Kasumi-1 (cell line): ENCODE measurements at places on chromosomes 7 and 10.
A peak's percentile ranks its signal among the peaks of the same experiment; 100 is the strongest.

GRCh38 chr10:69449841-69450240 is 1.4 kb upstream of the TSPAN15 start:
- peak; percentile 83 for DNase-seq

DNA sequence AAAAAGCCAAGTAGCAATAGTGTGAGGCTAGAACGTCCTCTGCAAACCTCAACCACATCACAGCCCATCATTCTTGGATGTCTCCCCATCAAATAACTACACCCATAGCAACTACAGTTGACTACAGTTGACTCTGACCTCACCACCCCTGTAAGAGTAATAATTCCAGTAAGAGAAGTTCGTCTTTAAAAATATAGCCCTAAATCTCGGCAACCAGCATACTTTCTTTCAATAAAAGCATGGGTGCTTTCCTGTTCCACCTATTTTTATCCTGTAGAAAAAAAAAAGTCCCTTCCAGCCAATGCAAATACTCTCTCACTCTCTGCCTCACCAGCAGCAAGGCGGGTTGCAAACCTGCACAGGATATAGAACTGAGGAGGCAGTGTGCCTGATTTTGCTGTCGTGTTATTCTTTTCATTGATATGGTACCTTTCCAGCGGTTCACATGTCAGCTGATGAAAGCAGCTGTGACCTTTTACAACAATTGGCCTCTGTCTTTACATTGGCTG is 187.5 kb upstream of the NFE2L3 start:
- no peak for DNase-seq

DNA sequence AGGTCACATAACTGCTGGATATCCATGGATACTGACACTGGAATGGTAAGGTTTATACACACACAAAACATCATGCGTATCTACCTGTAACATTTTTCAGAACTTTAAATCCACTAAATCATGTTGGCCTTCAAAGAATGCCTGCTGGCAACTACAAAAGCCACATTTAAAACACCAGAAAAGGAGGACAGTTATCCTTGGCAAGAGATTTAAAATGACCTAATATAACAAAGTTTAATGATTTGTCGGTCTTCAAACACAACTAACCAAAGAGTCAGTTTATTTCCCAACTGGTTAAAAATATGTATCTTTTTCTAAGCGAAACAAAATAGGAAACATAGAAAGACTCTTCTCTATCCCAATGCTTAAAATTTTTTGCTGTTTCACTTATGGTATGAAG is 24.0 kb downstream of the WAPL start:
- no peak for DNase-seq

DNA sequence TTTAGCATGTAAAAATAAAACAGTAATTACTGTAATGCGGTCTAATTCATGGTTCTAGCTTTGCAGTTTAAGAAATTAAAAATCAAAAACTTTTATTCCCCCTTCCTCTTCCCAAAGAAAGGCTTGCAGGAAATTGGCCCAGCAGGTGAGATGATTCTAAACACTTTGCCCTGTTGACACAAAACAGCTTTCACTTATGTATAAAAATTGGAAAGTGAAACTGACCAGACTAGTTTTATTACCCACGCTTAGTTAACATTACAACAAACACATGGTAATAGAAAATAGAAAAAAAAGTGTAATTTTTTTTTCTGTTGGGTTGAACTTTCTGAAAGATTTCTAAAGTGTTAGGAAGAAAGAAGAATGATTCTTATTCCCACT is 1.2 kb upstream of the CCDC6 start:
- no peak for DNase-seq

DNA sequence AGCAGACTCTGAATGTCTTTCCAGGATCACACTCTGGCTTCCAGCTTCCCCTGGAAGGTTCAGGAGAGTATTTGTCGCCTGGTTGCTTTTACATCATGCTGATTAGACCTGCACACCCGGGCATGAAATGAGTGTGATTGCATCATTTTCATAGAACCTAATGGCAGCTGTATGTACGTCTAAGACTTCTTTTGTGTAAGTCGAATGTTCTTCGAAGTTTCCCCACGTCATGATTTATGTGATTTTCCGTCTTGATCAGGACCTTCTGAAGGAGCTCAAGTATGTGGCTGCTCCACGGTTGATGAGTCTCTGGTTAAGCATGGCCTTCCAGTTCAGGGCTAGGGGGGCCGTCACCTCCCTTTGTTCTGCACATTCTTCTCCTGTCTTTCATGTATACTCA is 4.5 kb downstream of the EIF4H start:
- DNase-seq = no peak
